ENCODE measurements at places on chromosomes 11 and 22. TPM values are rescaled to one million over a fixed set of nuclear protein-coding genes. Genes with fewer than 3 reads are reported as not detected.

Gene NRIP3
- total RNA-seq = 4.6 TPM

Gene MUC6
- total RNA-seq = not detected

GRCh38 chr11:130118165-130118564, 41.4 kb upstream of the ST14 start:
- H3K4me1 ChIP-seq = peaks cover 34% of the 10 kb centered on the region
- peaks cover 9% of the 10 kb centered on the region for H3K36me3 ChIP-seq
- no peak overlapping the region for H3K4me3 ChIP-seq
- H3K27ac ChIP-seq = no peak overlapping the region

Gene SYNGR1
- total RNA-seq = 0.59 TPM

- H3K27me3 ChIP-seq = no peaks in the 10 kb centered on the region
- H3K4me3 ChIP-seq = no peak overlapping the region
- no peak overlapping the region for H3K27ac ChIP-seq
- no peaks in the 10 kb centered on the region for H3K36me3 ChIP-seq
- peaks cover 33% of the 10 kb centered on the region for H3K4me1 ChIP-seq
These were observed 80.1 kb upstream of the NNMT start for GRCh38 chr11:114215871-114216795.

DNA sequence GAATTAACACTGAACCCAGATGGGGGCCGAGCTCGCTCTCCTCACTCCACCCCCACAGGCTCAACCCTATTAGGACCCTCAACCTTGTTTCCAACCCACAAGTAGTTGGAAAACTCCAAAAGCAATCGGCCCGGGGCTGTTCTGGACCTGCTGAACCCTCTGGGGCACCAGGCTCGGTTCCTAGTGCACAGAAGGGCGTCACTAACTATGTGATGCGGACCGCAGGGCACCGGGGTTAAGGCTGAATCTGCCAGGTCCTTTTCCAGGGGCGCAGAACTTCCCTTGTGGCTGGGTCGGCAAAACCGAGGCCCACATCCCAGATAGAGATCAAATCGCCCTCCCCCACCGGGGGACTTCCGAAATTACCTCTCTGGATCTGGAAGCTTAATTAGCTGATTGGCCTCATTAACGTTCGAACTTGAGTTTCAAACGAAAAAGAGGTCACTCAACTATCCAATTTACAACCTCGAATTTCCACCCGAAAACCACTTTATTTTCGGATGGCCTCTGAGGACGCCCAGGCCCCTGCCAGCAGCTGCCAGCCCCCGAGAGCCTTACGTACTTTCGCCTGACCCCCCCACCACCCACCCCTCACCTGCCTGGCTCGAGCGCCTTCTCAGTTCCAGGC, 1.7 kb downstream of the SHANK2 start:
- H3K36me3 ChIP-seq = no peaks in the 10 kb centered on the region
- DNase-seq = no peak

DNA sequence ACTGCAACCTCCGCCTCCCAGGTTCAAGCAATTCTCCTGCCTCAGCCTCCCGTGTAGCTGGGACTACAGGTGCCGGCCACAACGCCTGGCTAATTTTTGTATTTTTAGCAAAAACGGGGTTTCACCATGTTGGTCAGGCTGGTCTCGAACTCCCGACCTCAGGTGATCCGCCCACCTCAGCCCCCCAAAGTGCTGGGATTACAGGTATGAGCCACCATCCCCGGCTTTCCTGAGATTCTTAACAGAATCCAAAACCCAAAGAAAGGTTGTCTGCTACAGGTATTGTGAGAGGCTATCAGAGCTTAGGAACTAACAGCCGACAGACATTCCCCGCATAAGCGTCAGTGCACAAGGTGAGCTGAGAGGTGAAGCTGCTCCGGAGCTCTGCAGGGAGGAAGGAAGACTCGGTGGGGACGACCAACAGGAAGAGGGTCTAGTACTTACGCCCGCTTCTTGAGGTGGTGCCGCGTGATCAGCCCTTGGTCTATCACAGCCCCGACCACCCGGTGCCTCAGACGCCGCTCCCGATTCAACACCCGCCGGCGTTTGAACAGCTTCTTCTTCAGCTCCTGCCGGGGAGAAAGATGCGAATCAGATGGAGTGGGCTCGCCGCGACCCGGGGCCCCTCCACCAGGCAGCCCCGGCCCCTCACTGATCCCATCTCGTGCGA, 470 bp downstream of the C11orf98 start:
- no peaks in the 10 kb centered on the region for H3K27me3 ChIP-seq
- DNase-seq = peak; percentile 43
- H3K36me3 ChIP-seq = peaks cover 21% of the 10 kb centered on the region
- H3K4me1 ChIP-seq = peaks cover 42% of the 10 kb centered on the region
- peak overlapping the region; percentile 73 for H3K4me3 ChIP-seq

GRCh38 chr22:37999640-38000272, 15.4 kb upstream of the SOX10 start:
- H3K4me3 ChIP-seq = no peak overlapping the region
- peaks cover 3% of the 10 kb centered on the region for H3K4me1 ChIP-seq
- H3K27ac ChIP-seq = no peak overlapping the region
- no peaks in the 10 kb centered on the region for H3K36me3 ChIP-seq

- H3K4me1 ChIP-seq = no peaks in the 10 kb centered on the region
- no peak overlapping the region for H3K4me3 ChIP-seq
- no peak for DNase-seq
- H3K27me3 ChIP-seq = peaks cover 25% of the 10 kb centered on the region
- no peak overlapping the region for H3K27ac ChIP-seq
These were observed 3.8 kb upstream of the SCGB1D1 start for GRCh38 chr11:62186195-62186594.

Gene CRKL
- total RNA-seq = 43.5 TPM

DNA sequence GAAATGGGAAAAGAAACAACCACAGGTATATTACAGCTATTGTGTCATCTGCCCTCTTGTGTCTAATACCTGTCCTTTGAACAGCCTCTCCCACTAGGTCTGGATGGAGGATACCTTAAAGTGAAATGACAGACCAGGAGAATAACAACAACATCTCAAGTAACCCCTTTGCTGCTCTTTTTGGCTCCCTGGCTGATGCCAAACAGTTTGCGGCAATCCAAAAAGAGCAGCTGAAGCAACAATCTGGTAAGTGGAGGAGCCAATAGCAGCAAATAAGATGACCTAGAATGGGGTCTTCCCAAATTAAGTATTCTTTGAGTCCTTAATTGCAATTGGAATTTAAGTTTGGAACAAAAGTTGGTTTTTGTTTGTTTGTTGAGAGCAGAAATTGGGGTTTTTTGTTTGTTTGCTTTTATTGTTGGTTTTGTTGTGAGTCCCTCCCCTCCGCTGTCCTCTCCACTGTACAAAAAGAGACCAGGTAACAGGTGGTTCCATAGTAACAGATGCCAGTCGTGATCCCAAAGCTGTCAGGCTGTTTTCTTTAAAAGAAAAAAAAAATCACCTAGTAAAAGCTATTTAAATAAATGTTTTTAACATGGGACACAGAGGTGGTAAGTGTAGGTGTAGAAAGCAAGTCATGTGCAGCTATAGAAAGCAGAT, 5.7 kb downstream of the UBE4A start:
- H3K27me3 ChIP-seq = no peaks in the 10 kb centered on the region
- H3K36me3 ChIP-seq = peaks cover 65% of the 10 kb centered on the region
- DNase-seq = no peak
- H3K4me1 ChIP-seq = peaks cover 22% of the 10 kb centered on the region

GRCh38 chr22:37345863-37346504, 63.7 kb downstream of the CYTH4 start:
- DNase-seq = no peak
- no peak overlapping the region for H3K27ac ChIP-seq
- no peaks in the 10 kb centered on the region for H3K36me3 ChIP-seq
- H3K4me1 ChIP-seq = peaks cover 4% of the 10 kb centered on the region
